Left ventricle myocardium inferior (tissue), 1 donor: ENCODE measurements at places on chromosomes 7 and 10.

GRCh38 chr7:86963599-86964230 lies 95.7 kb downstream of the ELAPOR2 start:
- DNase-seq, result no peak

GRCh38 chr10:5719546-5719945 lies 34.9 kb downstream of the TASOR2 start:
- no peak for DNase-seq

DNA sequence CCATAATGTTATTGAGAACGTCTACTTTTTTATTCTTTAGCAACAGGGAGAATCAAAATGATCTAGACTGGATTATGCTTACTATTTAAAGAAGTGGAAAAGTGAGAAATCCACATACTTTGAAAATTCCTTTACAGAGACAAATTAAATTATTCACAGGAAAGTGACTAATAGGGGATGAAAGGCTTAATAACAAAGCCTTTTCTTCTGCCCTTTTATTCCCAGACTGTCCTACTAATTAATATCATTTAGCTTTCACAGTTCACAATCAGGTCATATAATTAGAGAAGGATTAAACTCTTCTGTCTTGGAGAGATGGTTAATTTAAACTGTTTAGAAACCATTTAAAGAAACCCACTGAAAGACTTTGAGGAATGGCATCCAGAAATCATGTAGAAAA lies 58.8 kb downstream of the ARL4A start:
- DNase-seq, result no peak

DNA sequence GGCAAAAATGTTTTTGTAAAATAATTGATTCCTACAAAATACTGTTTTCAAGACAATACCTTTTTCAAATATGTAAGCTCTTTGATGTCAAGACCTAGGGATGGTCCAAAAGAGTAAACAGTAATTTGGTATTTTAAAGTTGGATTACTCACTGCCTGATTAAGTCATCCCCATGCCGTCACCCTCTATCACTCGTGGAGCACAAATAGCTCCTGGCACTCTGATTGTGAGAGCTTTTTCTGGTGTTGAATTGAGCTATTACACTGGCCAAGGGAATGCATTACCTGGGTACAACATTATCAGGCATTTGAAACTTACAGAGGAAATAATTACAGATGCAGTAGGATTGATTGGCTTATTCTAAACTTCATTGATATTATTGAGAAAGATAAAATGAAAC lies 231.9 kb upstream of the GRM3 start:
- DNase-seq, result no peak

DNA sequence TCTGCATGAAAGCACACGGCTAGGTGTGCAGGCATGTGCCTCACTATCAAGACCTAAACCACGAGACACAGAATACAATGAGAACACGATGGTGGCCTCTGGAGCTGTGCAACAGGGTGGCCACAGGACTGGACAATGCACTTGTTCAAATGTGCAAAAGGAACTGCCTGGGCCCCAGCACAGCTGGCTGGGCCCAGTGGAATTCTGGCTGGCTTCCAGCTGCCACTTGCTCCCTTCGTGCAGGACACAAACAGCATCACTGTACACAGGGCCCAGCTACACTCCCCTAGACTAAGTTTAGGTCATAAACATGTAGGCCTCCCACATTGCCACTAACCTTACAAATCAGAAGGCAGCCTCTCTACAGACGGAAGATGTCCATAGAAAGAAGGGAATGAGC lies 23.4 kb downstream of the DOCK4 start:
- DNase-seq, result peak; percentile 61

DNA sequence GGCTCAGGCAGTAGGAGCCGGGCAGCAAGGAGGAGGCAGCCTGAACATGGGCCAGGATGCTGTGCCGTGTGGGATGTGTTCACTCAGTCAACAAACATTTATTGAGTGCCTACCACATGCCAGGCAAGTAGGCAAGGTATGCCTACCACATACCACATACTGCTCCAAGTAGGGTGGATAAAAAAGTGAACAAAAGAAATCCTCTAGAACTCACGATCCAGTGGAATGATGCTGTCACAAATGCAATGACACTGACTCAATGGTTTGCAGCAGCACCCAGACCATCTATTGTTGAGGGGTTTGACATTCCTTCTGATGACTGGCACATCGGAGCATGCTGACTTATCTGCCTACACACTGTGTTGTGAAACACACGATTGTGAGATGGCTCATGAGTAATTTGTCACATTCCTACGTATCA lies 413.5 kb downstream of the NRG3 start:
- DNase-seq, result no peak

- peak; percentile 57 for DNase-seq
Measured at GRCh38 chr7:953547-954327, 743 bp downstream of the ADAP1 start.

DNA sequence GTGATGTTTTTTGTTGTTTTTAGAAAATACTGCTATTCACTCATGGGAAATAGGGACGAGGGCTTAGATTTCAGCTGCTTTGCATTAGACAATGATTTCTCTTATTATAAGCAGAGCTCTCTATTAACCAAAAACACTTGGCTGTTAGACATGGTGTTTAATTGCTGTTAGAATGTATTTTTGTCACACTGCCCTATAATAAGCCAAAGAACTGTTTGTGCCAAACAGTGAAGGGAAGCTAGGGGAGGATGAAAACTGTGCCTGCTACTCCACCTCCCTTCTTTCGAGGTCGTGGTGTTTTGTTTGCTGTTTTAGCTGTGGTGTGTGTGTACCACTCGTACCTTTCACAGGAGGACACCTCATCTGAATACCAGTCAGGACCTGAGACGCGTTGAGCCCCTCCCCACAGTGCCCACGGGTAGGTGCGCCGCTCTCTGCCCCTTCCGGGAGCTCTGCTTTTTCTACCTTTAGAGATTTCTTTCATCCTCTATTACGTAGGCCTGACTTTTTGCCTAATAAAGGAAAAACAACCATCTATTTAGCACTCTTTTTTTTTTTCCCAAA lies 57.9 kb downstream of the CUX1 start:
- DNase-seq, result no peak

DNA sequence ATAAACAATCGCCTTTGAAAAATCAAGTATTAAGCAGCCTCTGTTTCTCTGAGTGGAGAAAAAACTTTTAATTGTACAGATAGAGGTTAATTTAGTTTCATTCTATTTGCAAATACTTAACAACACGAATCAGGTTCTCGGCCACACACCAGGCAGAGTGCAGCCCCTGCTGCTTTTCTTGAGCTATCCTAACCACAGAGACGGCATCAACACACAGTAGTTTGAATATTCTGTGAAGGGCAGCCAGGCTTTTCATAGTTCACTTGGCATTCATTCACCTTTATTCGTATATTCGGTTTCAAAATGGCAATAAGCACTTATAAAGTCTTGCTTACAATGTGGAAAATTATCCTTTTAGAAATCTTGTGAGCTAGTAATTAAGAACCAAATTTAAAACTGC lies 5.7 kb downstream of the ADARB2 start:
- DNase-seq, result no peak

DNA sequence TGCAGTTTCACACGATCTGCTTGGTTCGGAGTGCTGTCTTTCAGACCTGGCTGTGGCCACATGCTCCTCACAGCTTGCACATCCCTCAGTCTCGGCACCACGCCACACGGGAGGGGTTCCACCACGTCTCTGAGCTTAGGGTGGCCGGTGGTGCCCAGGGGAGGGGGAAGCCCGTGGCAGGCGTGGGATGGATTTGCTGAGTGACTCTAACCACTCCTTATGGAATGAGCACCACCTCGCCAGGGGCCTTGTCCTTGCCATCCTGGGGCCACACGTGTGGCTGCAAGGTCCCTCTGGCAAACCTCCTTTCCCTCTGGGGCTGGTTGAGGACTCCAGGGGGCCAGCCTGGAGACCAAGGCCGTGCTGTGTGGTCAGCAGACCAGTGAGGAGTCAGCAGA lies 29.1 kb upstream of the FAM20C start:
- DNase-seq, result no peak

- DNase-seq, result no peak
Measured at GRCh38 chr10:124325998-124326636, 92.6 kb downstream of the OAT start.

- no peak for DNase-seq
Measured at GRCh38 chr10:122225330-122225729, 45.8 kb upstream of the BTBD16 start.

GRCh38 chr10:8352171-8353075 lies 297.9 kb downstream of the GATA3 start:
- DNase-seq, result no peak

DNA sequence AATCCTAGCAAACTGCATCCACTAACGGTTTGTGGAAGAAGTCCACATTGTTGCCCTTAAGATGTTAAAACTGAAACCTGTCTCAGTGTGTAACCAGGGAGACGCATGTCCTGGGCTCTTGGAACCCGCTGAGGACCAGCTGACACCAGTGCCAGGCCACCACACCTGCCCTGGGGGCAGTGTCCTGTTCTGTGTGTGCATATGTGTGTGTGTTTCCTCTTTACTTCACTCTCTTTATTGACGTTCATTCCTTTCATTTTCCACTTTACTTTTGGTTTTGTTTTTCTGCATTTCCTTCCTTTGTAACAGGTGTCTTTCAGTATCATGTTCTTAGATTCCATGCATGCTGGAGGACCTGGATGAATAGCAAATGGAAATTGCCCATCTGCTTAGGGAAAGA lies 83.8 kb downstream of the TEX36 start:
- DNase-seq, result no peak

GRCh38 chr10:101624526-101625102 lies 36.5 kb downstream of the DPCD start:
- DNase-seq, result no peak

- DNase-seq, result no peak
Measured at GRCh38 chr10:72164617-72165016, 51.2 kb upstream of the ANAPC16 start.

DNA sequence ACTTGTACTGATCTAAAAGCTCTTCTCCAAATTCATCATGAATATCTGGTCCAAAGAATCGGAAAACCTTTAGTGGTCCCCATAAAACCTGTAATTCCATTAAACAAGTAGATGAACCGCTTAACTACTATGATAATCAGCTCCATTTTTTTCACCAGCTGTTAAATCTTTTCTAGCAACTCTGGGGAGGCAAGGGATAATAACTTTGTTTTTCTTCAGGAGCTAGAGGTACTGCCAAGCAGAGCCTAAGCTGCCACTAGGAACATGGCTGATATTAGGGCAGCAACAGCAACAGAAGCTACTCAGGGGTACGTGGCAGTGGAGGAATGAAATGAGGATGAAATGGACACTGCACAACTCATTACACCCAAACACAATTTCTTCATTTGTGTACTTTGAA lies 138.0 kb downstream of the SRPK2 start:
- no peak for DNase-seq

DNA sequence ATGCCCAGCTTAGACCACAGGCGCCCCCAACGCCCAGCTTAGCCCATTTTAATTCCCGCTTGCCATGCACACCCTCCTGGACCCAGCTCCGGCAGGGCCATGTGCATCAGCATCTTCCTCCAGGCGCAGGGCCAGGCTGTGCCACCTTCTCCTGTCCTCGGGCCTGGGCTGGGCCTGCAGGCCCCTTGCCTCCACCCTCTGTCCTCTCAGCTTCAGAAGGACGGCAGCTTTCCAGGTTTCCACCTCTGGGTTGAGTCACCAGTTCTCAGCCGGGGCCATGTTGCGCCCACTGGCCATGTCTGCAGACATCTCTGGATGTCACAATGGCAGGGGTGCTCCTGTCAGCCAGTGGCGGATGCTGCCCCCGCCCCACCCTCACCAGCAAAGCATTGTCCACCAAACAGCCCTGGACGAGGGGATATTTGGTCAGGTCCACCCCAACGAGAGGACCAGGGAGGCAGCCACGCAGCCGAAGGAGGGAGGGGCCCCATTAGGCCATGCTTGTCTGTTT lies 59.1 kb upstream of the NKX6-2 start:
- DNase-seq, result no peak

DNA sequence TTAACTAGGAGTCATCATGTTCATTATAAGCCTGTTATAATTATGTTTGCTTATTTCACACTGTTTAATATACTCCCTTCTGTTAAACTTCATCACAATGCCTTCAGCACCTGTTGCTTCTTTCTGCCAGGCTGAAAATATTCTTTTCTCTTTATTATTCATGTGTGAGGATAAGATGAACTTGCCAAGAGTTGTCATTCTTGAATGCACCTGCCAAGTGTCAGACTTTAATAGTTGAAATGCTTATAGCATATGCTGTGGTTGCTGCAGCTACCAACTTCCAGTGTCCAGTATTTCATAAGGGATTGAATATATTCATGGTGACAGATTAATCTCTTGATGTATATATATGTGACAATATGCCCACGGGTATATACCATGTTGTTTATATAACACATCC lies 339.2 kb upstream of the MEOX2 start:
- DNase-seq, result no peak

GRCh38 chr7:130063036-130063435 lies 7.3 kb upstream of the KLHDC10 start:
- DNase-seq, result no peak
